Smooth muscle cell of the brain vasculature (primary cell): ENCODE measurements at places on chromosomes 2 and 18.

DNA sequence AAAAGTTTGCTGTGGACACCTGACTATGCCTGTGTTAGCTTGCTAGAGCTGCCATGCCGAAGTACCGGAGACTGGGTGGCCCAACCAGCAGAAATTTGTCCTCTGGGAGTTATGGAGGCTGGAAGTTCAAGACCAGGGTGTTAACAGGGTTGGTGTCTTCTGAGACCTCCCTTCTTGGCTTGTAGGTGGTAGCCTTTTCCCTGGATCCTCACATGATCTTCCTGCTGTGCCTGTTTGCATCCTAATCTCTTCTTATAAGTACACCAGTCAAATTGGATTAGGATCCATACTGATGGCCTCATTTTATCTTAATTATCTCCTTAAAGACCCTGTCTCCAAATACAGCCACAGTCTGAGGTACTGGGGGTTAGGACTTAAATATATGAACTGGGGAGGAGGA, 845 bp downstream of the TMEM177 start:
- no peak for DNase-seq

GRCh38 chr2:119174216-119174992, 15.9 kb upstream of the C1QL2 start:
- no peak for DNase-seq

DNA sequence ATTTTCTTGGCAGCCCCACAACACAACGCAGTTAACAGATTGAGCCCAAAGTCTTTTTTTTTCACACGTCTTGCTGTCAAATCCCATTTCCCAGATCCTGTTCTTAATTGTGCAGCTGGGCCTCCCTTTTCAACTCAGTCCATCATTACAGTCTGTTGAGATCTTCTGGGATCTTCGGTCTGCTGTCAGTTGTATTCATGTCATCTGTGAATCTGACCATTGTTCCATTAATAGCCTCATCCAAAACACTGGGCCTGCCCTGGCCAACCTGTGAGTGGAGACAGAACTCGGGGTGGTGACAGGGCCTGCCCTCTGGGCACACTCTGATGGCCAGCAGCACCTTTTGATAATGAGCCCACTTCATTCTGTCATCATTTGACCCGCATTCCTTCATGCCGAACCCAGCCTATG, 39.7 kb upstream of the SEMA4C start:
- DNase-seq = no peak

DNA sequence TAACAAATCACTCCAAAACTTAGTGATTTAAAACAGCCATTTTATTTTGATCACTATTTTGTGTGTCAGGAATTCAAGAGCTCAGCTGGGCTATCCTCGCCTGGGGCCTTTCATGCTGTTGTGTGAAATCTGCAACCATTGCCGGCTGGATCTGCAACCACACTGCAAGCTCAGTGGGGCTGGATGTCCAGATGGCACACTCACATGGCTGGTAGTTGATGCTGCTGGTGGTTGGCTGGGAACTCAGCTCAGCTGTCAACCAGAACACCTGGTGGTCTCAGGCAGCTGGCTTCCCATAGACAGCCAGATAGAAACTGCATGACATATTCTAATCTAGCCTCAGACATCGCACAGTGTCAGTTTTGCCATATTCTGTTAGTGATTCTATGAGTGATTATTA, 30.6 kb upstream of the AP1S3 start:
- DNase-seq = no peak

DNA sequence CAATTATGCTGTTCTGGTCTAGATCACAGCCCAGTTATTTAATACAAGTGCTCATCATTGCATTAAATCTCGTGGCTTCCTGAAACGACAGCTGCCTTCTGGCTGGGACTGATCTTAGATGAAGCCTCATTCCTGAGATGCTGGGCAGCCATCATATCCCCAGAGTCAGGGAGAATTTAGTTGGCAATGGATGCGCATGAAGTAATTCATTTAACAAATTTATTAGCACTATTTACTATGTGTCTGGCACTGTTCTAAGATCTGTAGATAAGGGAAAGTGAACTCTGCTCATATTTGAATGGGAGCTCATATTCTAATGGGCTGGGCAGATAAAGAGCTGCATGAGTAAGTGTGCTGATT, 244.7 kb downstream of the KCNS3 start:
- DNase-seq = no peak

DNA sequence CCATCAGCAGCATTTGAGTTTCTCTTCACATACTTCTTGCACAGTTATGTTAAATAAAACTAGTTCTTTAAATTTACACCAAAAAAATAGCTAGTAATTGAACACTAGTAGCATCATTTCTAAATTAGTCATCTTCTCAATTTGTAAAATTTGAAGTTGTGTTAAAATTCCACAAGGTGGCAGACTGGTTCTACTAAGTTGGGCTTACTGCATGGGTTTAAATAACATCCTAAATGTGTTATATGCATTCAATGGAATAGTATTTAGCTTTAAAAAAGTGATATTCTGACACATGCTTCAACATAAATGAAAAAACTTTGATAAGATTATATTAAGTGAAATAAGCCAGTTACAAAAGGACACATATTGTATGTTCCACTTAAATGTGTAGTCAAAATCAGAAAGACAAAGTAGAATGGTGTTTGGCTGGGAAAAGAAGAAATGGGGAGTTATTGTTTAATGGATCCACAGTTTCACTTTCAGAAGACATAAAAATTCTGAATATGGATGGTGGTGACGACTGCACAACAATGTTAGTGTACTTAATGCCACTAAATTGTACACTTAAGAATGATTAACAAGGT, 28.7 kb upstream of the RPRD1A start:
- peak; percentile 23 for DNase-seq

GRCh38 chr2:217820091-217820819, 182.5 kb downstream of the TNS1 start:
- no peak for DNase-seq

DNA sequence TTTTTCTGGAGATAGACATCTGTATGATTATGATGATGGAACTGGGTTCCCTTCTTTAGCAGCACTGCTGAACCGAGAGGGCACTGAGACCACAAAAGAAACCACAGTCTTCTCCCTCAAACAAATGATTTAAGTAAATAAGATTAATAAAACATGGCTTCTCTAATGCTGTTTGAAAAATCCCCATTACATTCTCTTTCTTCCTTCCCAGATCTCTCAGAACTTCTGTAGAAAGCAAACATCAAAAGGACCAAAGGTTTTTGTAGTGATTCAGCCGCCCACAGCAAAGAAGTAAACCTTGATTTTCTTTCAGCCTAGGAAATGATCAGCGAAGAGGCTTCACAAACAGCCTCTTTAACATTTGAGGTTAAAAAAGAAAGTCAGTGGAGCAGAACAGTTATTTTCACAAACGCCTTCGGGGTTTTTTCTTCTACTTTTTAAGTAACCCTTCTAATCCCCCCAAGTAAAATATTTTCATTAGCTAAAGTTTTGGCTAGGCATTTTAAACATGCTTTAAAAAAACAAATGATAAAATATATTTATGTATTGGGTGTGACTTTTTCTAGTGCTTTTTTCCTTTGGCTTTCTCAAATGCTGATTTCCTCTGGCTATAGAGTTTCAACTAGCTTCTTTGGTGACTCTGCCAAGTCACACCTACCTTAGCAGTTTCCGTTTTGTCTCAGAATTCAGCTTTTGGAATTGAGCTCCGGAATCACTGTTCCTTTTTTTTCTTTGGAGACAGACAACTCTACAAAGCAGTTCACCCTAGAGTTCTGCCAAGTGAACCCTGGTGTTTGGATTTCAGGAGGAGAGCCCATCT, 89.6 kb downstream of the UPP2 start:
- DNase-seq = no peak

DNA sequence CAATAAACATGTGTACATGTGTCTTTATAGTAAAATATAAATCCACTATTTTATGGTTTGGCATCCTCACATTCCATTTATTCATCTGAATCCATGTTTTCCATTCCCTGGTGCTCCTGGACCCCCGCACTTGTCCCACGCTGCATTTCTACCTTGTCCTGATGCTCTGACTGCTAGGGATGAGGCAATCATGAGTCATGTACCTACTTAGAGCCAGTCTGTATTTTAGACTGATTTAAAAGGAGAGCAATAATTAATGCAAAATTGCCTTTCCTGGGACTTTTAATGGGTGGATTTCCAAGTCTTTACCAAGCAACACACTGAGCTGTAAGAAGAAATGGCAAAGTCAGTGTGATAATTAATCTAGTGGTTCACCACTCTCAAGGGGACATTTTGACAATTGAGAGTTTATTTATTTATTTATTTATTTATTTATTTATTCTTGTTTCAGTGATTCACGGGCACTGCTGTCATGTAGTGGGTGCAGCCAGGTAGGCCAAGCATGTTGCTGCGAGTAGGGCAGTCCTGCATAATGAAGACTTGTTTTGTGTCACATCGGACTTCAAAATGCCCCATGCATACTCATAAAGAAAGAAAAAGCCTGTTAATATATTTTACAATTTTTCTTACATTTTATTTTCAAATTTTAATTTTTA, 419.3 kb upstream of the VWC2L start:
- no peak for DNase-seq

GRCh38 chr2:214492152-214492551, 81.3 kb downstream of the VWC2L start:
- no peak for DNase-seq

- DNase-seq = peak; percentile 96
Observed at GRCh38 chr2:229407170-229407569, 136.1 kb upstream of the PID1 start.

GRCh38 chr18:5444269-5444668, 99.5 kb downstream of the EPB41L3 start:
- DNase-seq = no peak

DNA sequence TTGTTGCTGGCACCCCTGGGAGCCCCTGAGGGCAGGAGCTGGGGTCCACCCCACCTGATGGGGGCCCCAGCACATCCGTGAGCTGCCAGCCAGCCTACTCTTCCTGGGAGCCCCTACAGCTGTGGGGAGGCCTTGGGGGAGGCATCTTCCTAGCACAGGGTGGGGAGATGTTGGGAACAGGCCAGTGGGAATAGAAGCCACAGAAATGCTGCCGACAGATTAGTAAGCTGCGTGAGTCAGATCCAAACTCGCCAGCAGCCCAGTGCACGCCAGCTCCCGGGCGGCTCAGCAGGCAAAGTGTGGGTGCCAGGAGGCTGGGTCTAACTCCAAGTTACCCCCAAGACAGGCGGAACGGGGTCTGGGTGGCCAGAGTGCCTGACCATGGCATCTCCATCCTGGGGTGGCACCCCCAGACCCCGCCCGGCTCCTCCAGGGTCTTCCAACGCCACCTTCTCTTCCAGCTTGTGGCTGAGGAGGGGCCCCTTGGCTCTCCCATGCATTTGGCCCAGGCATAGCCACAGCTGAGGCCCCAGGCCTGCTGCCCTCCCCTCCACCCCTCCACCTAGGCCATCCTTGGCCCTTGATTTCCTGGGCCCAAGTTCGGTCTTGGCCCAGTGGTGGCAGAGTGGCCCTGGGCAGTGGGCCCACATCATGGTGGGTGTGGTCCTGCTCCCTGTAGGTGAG, 15.3 kb downstream of the CROCC2 start:
- peak; percentile 65 for DNase-seq

GRCh38 chr2:186648130-186648529, 45.7 kb upstream of the FAM171B start:
- no peak for DNase-seq

- no peak for DNase-seq
Observed at GRCh38 chr2:107964185-107964584, 22.1 kb upstream of the SLC5A7 start.

- no peak for DNase-seq
Observed at GRCh38 chr2:36811071-36811470, 114.6 kb downstream of the VIT start.

GRCh38 chr2:172098650-172099471, 3.8 kb downstream of the DLX2 start:
- DNase-seq = no peak

GRCh38 chr2:145304501-145304900, 784.6 kb upstream of the ZEB2 start:
- no peak for DNase-seq

DNA sequence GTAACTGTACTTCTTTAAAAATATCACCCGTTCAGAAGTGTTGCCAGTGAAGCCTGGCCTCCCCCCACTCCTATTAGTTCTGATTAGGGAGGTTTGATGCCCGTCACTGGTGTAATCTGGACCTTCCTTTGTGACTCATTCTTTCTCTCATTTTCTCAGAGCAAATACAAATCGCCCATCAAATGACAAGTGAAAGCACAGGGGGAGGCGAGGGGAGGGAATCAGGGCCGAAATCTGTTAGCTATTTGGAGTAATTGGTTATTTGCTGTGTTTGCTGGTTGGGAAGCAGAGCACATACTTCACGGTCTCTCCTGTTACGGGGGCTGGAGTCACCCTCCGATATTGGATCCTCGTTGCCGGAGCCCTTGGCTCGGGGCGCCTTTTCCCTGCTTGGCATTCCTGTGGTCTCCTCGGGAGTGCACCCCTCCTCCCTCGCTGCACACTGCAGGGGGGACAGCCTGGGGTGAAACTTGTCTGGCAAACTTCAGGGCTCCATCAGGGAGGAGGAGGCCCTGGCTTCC, 178.1 kb downstream of the DYSF start:
- DNase-seq = no peak

DNA sequence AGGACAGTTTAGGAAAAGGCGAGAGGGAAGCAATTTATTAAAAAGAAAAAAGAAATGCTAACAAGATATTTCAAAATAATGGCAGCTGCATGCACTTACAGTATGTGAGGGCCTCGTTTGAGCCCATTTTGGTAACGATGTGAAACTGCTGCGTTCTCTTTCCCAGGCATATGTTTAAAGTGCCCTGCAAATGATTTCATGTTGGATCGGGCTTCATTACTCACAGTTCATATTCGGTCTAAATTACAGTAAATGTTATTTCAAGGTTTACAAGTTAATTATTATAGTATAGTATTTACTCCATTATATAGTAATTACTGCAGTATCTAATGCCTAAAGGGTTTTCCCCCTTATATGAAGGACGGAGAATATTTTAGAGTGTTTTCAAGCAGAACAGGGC, 679.1 kb downstream of the BCL11A start:
- DNase-seq = no peak

GRCh38 chr2:169039702-169040101, 8.6 kb upstream of the ABCB11 start:
- no peak for DNase-seq

DNA sequence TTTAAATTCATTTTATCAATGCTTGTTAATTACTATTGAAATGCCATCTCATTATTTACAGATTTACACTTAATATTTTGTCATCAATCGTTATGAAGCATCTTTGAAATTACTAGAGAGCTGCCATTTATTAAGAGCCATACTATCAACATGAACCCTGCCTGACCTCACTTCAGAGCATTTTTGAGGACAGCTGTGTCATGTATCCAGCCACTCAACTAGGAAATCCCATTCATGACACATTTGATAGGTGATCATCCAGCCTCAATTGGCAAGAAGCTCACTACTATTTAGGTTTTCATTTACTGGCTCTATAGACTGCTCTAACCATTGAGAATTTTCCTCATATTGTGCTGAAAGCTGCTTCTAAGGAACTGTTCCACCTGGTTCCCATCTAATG, 40.6 kb upstream of the TLK1 start:
- DNase-seq = no peak

- DNase-seq = no peak
Observed at GRCh38 chr2:155689791-155690190, 642.7 kb downstream of the NR4A2 start.

- no peak for DNase-seq
Observed at GRCh38 chr2:109662889-109663288, 48.7 kb downstream of the SOWAHC start.

GRCh38 chr2:238128534-238129001, 9.9 kb upstream of the KLHL30 start:
- no peak for DNase-seq

- no peak for DNase-seq
Observed at GRCh38 chr2:111099402-111099801, 21.3 kb upstream of the BCL2L11 start.

GRCh38 chr2:28268386-28268785, 124.3 kb upstream of the FOSL2 start:
- DNase-seq = no peak
